ENCODE measurements at places on chromosomes 3 and 15.

DNA sequence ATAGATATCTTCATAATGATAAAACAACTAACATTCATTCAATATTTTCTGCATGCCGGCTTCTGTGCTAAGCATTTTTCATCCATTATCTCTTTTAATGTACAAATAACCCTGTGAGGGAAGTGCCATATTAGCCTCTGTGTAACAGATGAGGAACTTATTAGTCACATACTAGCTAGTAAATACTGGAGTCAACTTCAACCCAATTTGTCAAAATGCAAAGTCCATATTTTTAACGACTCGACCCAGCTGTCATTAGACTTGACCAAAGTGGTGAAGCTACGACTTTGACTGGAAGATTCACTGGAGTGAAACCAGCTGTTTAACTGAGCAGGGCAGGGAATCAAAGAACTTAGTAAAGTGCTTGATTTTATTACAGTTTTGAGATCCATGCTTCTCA lies 41.6 kb downstream of the PARP15 start:
- no peak for DNase-seq

DNA sequence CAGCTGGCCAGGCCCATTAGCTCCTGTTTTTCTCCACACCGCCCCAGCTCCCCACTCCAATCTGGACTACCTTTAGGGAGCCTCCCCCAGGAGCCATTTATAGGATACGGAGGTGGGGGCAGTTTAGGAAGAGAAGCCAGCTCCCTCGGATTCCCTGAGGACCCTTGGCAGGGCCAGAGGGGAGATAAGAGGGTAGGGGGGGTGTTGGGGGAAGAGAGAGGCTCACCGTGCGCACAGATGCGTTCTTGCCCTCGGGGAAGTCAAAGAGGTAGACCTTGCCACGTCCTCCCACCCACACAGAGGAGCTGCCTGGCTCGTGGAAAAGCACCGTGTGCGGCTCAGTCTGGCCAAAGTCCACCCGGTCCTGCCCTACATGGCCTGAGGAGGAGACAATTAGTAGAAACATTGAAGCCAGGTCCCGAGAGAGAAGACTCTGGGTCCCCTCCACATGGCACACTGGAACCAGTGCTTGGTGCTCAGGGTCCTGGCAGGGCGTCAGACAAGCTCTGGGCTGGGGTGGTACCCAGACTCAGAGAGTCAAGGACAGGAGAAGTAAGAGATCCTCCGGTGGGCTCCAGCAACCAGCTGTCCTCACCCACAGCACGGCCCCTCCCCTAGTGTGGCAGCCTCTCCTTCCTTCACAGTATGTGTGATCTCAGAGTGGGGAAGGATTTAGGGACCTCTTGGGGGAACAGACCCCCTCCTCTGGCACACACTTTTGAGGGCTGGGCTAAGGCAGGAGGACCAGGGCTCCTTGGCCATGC lies 15.0 kb downstream of the SEMA7A start:
- no peak for DNase-seq

GRCh38 chr3:31981206-31982181 lies at the start of the genes OSBPL10 and ZNF860:
Gene OSBPL10, minus strand, starts transcription at chr3:31981262. Its CDS starts 83 bp downstream, at chr3:31981179.
Gene ZNF860, plus strand, starts transcription at chr3:31981750. Its CDS starts 7,330 bp downstream, at chr3:31989080.
- peak; percentile 88 for DNase-seq

DNA sequence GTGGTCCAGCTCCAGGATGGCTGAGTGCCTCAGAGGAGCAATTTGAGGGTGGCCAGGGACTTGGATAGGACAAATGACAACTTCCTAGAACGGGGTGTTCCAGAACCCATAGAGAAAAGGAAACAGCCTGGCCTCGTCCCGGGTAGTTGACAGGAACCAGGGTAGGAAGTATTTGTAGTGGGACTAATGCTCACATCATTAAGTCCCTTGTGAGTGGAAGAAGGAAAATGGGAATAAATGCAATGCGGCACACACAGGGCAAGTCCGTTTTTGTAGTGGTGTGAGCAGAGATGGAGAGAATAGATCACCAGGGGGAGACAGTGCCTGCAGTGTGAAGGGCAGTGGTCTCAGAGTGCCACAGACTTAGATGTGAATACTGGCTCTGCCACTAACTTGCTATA lies 19.6 kb downstream of the TIMP4 start:
- DNase-seq: no peak

GRCh38 chr15:59011262-59011952 lies 23.9 kb downstream of the RNF111 start:
- no peak for DNase-seq

DNA sequence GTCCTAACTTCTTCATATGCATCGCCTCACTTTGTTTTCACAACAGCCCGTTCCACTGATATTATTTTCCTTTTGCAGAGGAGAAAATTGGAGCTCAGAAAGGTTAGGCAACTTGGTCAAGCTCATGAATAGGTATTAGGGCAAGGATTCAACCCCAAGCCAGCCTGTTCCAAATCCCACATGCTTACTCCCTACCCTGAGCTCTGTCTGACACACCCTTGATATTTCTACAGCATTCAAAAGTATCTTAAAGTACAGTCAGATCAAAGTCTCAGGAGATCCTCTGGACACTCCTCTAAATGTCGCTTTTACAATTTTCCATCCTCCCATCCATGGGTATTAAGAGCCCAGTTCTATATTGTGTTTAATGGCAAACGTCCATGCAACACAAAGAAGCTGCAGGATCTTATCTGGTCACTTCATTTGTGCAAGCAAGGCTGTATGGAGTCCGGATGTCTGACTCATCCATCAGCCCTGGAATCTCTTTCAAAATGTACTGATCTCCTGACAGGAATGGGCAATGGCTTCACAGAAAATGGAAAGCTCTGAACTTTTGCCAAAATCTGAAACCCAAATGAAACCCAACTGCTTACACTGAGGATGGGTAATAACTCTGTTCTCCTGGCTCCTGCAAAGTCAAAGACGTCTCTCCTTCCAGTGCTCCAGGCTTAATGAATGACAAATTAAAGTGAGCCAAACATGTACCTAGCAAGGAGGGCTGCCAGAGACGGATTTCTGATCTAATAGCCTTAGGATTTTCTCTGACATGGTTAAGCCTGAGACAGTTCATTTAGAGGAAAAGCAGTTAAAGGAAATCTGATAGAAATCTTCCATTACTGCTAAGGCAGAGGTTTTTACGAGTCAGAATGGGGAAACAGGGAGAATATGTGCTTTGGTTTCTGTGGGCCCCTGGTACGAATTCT lies 230.9 kb upstream of the RORA start:
- DNase-seq: no peak

DNA sequence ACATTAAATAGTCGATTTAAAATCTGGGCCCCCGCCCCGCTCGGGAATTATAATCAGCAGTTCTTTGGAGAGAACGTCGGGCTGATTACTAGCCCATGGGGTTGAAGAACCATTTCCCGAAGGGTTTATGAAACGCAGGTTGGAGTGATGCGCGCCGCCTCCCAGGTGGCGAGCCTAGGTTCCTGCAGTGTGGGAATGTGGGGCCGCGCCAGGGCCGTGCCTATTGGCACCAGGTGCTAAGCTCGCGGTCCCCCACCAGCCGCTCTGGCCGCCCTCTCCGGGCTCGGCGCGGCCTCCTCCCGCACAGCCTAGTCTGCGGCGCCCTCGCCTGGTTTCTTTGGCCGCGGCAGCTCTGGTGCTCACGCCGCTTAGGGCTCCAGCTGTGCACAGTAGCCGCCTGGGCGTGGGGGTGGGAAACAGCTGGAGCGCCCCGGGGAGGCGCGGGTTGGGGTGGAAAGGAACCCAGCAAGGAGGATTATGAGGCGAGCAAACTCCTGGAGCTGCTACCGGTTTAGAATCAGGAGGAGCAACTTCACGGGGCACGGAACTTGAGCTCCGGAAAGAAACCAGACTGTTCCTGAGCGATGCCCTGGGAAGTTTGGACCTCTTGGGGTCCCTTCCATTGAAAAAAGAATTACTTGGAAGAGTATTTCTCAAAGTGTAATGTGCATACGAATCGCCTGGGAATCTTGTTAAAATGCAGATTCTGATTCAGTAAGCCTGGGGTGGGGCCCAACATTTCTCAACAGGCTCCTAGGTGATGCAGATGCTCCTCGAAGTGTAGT lies 5.6 kb upstream of the MECOM start:
- DNase-seq: peak; percentile 96

DNA sequence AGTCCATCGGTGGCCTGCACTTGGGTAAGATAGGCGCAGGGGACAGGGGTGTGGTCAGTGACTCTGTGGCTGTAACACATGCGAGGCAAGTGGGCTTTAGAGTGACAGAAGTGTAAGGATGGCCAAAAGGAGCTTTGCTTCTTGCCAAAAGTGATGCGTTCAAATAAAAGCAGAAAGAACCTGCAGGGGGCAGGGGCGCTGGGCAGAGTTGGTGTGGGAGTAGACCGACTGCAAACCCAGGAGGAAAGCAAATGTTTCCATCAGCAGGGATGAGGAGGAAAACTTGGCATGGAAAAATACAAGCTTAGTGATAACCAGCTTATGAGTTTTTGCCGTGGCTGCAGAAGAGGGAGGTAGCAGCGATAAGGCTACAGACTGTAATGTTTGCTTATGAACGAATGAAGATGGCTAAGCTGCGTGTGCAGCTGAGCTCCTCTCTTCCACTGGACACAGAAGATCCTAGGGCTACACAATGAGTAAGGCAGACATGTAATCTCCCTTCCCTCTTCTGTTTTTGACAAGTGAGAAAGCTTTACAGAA lies 149.4 kb downstream of the WNT5A start:
- DNase-seq: no peak

DNA sequence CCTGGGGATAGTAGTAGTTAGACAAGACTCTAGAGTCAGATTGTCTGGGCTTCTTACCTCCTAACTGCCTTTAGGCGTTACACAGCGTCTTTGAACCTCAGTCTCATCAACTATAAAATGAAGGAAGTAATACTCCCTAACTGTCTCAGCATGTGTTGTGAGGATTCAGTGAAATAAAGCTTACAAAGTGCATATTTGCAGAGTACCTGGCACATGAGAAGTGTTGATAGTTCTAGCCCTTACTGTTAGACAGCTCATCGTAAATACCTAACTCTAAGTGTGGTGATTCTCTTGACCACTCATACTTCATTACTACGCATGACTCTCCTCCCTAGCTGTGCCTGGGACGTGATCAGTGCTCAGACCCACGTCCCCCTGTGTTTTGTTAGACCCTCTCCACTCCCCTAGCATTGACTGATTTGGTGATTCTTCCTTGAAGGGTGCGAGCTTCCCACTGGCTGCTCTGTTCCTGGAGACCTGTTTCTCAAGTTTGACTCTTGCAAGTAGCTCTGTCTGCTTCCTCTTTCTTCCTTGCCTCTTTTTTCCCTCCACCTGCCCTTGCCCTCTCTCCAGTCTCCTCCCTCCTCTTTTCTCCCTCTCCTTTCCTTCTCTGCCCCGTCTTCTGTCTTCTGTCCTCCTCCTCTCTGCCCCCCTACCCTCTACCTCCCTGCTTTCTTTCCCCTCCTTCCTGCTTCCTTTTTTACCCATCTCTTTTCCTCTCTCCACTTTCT lies 124.2 kb downstream of the SLC25A26 start:
- no peak for DNase-seq

DNA sequence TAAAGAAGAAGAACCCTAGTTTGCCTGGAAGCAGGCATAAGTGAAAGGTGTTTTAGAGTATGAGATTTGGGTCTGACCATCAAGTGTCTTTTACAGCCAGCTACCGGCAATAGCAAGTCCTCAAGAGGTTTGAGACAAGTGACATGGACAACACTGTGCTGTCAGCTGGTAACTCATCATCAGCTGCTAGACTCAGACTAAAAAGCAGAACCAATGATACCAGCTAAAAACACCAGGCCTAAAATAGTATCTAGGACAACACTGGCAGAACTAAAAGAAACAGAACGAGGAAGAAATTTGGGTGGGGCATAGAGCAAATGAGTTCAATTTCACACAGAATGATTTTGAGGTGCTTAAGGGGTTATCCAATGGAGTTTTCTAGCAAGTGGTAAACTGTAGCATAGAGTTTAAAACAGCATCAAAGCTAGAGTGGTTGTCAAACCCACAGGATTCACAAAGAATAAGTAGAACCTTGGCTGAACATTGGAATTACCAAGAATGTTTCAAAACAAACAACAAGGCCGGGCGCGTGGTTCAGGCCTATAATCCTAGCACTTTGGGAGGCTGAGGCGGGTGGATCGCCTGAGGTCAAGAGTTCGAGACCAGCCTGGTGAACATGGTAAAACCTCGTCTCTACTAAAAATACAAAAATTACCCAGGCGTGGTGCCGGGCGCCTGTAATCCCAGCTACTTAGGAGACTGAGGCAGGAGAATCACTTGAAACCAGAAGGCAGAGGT lies 3.9 kb downstream of the CIAO2A start:
- DNase-seq: no peak

GRCh38 chr15:71781179-71781964 lies 29.0 kb upstream of the NR2E3 start:
- no peak for DNase-seq

GRCh38 chr15:41851167-41851523 lies 12.5 kb downstream of the PLA2G4B start:
- DNase-seq: no peak

GRCh38 chr3:89155811-89156210 lies 48.4 kb downstream of the EPHA3 start:
- DNase-seq: no peak

DNA sequence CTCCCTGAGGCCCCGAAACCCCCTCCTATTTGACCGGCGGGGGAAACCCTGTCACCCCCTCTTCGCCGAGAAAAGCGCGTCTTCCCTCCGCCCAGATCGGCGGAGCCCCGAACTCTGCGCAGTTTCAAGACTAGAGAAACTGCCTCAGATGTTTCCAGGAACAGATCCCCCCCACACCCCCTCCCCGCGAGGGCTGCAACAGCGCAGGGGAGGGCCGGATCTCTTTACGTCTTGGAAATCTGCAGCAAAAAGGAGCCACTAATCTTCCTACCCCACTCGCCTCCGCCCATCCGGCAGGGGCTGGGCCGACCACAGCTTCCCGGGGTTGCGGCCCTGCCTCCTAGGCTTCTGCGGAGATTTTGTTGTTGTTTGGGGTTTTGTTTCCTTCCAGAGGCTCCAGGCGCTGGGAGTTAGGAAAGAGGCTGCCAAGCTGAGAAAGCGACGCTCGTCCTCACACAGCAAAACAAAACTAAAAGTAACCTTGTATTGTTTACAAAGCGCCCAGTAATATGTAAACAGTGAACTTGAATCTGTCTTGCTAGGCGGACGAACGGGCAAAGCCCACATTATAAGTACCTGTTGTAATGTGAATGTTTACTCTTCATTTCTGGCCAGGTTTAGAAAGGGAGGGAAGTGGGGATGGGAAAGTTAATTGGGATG lies 2.2 kb downstream of the FOXB1 start:
- DNase-seq: no peak

DNA sequence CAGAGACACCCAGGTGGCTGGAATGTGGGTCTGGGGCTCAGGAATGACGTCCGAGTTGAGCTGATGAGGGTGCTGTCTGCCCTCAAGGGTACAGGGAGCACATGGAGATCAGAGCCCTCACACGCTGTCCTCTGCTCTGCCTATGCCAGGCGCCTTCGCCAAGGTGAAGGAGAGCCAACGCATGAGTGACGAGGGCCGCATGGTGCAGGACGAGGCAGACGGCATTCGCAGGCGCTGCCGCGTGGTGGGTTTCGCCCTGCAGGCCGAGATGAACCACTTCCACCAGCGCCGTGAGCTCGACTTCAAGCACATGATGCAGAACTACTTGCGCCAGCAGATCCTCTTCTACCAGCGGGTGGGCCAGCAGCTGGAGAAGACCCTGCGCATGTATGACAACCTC lies 9.1 kb downstream of the SNX33 start:
- DNase-seq: no peak

GRCh38 chr15:92091155-92091734 lies 237.7 kb downstream of the SLCO3A1 start:
- DNase-seq: peak; percentile 62

GRCh38 chr3:162978136-162978535 lies 1481.5 kb downstream of the OTOL1 start:
- no peak for DNase-seq
